ENCODE measurements at places on chromosomes 1 and 21.
A peak's percentile ranks its signal among the peaks of the same experiment; 100 is the strongest.

DNA sequence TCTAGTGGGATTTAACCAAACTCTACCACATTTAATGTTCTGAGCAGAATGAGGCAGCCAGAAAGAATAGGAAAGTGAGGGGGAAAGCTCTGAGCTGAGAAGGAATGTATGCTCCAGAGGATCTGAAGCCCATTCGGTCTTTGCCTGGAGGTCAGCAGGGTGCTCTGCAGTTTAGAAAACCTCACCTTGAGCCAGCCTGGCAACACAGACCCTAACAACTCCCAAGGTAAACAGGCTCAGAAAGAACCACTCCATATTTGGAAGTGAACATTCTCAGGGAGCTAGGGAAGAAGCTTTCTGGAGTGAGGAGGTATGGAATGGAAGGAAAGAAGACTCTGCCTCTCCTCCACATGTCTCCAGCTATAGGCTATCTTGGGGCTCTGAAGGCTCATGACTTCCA lies 398.8 kb downstream of the SEC16B start:
- no peak for DNase-seq

DNA sequence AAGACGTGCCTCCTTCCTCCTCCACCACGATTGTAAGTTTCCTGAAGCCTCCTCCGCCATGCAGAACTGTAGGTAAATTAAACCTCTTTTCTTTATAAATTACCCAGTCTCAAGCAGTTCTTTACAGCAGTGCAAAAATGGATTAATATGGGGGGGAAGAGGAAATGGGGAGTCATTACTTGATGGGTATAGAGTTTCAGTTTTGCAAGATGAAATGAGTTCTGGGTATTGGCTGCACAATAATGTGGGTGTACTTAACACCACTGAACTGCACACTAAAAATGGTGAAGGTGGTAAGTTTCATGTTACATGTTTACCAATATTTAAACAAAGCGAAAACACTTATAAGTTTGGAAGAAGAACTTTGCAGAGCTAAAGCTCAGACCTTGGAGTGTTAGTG lies 24.3 kb upstream of the DISP1 start:
- DNase-seq = no peak

GRCh38 chr1:16250524-16251251 lies 13.7 kb upstream of the CPLANE2 start:
- DNase-seq = no peak

DNA sequence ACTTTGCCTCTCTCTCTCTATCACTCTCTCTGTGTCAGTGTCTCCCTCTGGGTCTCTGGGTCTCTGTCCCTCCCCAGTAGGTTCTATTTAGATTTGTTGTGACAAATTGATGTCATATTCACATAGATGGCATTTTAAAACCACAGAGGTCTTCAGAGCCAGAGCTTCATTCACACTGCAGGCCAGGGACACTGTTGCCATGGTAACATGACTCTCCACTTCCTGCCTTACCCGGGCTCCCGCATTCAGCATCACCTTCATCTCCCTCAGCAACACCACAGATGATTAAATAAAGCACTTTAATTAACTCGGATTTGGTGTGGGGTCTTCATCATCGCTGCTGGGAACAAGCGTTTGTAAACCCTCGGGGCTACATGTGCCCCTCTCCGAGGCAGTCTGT lies 132.6 kb downstream of the ETS2 start:
- DNase-seq = peak; percentile 73

DNA sequence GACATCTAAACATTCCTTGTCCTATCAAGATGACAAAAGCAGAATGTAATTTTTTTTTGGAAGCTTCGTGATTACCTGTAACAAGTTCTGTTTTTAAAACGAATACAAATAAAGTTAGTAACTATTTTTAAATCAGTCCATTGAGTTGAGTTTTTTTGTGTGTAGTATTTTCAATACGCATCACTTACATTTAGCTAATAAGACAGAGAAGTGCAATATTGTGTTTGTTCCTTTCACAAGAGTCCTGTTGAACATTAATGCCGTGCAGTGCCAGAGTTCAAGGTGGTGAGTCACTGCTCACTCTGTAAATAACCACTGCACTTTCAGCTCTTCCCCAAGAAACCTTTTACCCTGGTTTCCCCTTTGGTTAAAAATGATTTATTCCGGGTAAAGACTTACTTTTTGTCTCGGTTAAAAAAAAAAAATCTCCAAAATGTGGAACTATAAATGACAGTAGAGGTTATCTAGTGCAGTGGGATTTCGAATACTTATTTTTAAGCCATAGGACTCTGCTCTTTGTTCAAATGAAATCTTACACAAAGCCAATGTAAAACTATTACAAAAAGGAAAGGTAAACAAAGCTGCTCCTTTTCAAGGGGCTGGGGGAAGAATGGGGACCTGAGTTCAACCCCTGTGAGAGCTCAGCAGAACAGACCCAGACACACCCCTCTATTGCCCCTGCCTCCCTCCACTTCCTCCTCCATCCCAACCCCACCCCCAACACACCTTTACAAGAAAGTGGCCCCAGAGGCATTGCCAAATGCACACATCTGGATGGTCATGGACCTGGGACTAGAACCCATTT lies 14.8 kb upstream of the NCMAP start:
- DNase-seq = no peak

DNA sequence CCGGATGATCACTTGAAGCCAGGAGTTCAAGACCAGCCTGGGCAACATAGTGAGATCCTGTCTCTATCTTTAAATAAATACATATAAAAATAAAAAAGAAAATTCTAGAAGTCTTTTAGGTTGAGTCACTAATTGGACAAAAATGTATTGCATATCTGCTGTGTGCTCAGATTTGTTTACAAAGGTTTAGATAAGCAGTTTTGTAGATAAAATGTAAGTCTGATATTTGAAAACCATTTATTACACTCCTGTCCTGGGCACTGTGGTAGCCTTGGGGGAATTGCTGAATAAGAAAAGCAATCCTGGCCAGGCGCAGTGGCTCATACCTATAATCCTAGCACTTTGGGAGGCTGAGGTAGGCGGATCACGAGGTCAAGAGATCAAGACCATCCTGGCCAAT lies 11.6 kb downstream of the GMEB1 start:
- no peak for DNase-seq

- DNase-seq = no peak
Observed at GRCh38 chr1:14136152-14136763, 436.3 kb downstream of the PRDM2 start.

- no peak for DNase-seq
Observed at GRCh38 chr1:16231331-16232315, 5.4 kb downstream of the CPLANE2 start.

DNA sequence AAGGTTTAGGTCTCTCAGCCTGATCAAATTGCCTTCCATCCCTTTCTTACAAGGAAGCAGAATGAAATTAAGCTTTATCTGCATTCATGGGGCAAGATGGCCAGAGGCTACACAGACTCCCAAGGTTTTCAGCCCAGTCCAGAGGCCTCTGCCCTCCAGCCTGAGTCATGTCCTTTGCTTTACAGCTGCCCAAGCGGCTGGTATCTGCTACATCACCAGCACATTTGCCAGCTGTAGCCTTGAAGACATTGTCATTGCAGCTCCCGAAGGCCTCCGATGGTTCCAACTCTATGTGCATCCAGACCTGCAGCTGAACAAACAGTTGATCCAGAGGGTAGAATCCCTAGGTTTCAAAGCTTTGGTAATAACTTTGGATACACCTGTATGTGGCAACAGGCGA lies 16.0 kb downstream of the HAO2 start:
- DNase-seq = no peak

DNA sequence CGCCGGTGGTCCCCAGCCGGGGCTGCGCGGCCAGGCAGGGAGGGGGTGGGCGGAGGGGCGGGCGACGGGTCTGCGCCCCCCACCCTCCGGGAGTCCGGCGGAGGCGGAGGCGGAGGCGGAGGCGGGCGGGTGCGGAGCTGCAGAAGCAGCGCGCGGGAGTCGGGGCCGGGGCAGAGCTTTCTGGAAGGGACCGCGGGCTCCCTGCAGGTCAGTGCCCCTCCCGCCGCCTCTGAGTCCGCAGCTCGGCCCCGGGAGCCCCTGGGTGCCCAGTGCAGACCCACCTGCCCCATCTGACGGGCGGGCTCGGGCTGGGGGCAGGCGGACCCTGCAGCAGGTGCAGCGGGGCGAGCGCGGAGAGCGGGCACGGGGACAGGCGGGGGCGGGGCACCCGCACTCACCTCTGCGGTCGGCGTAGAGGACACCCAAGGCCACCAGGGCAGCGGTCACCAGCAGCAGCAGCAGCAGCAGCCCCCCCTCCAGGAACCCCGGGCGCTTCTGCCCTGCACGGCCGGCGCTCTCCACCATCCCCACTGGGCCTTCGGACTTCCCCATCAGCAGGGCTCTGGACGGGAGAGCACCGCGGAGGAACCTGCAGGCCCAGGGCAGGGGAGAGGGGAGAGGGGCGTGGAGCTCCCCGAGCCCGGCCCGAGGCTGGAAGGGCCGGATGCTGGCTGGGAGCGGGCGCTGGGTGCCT lies 3.7 kb downstream of the MMEL1 start:
- no peak for DNase-seq

DNA sequence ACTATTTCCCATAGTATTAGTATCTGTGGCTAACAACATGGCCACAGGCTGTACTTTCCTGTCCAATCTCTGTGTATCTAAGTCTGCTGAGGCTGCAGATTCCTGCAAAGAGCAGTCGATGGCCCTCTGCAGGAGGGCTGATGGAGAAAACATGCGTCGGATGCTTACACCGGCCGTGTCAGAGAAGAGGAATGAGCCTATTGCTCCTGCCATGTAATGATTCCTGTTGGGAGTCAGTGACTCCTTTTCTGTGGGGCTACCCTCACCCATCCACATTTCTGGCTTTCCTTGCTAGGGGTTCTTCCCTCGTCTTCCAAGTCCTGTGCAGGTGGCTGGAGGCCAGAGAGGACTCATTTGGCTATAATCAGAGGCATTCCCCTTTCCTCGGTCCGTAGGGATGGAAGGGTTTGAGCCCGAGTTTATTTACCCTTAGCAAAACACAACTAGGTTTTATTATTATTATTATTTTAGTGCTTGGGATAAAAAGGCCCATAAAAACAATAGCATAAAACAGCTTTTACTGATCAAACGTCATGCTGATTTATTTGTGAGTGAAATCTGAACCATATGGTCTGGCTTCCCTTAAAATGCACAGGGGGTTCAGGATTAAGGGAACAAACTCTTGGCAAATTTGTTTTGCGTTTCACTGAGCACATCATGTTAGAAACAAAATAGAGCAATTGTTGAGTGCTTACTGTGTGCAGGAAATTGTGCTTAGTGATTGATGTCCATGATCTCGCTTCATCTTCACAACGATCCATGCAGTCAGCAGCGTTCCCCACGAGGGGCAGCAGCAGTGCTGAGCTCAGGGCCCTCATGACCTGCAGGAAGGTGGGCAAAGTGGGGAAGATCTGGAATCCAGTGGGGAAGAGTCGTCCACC lies 70.8 kb downstream of the KIF26B start:
- DNase-seq = no peak

GRCh38 chr1:235259133-235259778 lies 68.7 kb downstream of the ARID4B start:
- DNase-seq = no peak

- no peak for DNase-seq
Observed at GRCh38 chr21:20603236-20603635, 395.0 kb upstream of the NCAM2 start.

DNA sequence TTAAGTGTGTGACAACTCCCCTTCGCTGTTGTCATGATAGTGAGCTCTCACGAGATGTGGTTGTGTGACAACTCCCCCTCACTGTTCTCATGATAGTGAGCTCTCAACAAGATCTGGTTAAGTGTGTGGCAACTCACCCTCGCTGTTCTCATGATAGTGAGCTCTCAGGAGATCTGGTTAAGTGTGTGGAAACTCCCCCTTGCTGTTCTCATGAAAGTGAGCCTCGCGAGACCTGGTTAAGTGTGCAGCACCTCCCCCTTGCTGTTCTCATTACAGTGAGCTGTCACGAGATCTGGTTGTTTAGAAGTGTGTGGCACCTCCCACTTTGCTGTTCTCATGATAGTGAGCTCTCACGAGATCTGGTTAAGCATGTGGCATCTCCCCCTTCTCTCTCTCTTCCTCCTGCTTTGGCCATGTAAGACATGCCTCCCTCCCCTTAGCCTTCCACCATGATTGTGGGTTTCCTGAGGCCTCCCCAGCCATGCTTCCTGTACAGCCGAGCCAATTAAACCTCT lies 25.1 kb upstream of the LSS start:
- no peak for DNase-seq

DNA sequence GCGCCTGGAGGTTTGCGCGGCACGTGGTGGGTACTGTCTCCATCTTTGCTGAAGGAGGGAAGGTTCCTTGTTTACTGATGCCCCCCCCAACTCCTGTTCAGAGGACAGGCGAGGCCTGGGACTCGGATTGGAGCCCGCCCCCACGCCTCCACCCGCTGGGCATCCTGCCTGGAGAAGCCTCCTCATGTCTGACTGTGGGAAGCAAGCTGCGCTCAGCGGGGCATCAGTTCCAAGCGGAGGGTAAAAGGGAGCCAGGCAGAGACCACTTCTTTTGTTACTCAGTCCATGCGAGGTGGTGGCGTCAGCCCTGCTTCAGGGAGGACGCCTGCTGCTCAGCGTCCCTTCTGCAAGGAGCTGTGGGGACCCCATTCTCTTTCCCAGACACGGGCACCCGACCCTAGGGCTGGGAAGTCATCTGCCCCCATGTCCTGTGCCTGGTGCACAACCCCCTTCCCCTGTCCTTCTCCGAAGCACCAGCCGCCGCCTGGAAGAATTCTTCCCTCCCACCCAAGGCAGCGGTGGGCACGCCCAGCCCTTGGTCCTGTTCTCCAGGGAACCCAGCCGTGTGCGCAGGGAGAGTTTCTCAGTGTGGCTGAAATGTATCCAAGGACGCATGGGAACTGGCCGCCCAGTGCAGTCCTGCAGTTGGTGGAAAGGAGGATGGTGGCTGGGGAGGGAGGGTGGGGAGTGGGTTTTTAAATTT lies 414.0 kb downstream of the CAMTA1 start:
- DNase-seq = peak; percentile 50

GRCh38 chr1:161088587-161089110 lies 709 bp downstream of the NECTIN4 start:
- DNase-seq = no peak

DNA sequence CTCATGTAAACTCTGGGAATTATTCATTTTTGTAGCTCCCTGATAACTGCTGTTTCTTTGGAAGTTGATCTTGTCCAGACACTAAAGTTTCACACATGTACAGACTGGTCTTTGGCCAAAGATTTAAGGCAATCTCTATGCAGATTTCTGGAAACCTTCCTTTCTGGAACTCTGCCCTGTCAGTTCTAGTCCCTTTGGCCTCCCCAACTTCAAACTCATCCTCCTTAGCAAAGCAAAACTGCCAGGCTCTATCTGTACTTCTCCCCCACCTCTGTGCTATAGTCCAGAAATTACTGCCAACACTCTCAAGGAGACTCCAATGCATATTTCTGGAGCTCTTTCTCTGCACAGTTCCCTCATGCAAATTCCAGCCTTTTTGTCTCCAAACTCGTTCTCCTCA lies 36.5 kb downstream of the C1orf198 start:
- no peak for DNase-seq

- no peak for DNase-seq
Observed at GRCh38 chr1:54380290-54380882, 25.8 kb downstream of the SSBP3 start.

GRCh38 chr1:12565966-12566352 lies 52.1 kb downstream of the DHRS3 start:
- DNase-seq = no peak

- no peak for DNase-seq
Observed at GRCh38 chr1:93238425-93238824, 57.9 kb downstream of the CCDC18 start.
